Pulmonary artery endothelial cell (primary cell): ENCODE measurements at places on chromosomes 13 and 19.

DNA sequence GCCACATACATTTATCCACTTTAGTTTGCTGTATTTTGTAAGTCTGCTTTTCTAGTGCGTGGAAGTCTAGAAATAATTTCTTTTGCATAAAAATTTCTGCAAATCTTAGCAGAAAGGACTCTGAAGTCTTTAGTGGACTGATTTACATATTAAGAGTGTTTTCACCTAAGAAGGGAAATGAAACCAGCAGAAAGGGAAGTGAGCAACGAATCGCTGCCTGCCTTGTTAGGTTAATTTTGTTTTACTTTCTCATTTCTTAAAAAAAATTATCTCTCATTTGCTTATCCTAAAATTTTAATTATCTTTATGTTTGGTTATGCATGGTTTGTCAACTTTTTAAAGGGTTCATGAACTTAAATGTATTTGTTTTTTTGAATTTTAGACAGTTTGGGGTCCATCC lies 767 bp upstream of the GPR18 start:
- no peak for DNase-seq

DNA sequence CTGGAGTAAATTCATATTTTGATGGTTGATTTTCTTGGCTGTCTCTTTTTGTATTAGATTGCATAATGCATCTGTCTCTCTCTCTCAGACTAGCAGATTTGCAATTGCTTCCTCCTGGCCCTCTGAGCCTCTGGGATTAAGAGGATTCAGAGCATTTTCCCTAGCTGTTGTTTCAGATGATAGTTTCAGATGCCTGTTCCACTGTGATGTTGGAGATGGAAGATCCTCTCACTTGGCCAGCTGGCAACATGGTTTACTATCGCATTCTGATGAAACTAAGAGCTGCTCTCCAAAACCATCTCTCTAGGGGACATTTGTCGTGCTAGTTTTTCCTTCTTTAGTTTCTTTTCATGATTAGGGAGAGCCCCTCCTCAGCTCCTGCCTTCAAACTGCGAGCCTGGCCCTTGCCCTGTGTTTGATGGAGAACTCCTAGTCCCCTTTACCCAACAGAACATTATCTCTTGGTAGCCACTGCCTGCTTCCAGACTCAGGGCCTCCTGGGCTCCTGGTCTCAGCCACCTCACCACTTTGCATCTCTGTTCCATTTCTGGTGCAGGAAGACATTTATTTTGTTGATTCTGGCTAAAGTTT lies 244.6 kb downstream of the B3GLCT start:
- no peak for DNase-seq

- no peak for DNase-seq
Measured at GRCh38 chr13:91571681-91572080, 173.3 kb downstream of the GPC5 start.

- peak; percentile 24 for DNase-seq
Measured at GRCh38 chr13:99265821-99266426, 7.7 kb upstream of the GPR18 start.

GRCh38 chr13:79937771-79938216 lies 403.1 kb downstream of the SPRY2 start:
- DNase-seq, result no peak
